ENCODE measurements at places on chromosomes 11 and 22.

- no peak for DNase-seq
Measured at GRCh38 chr22:27445881-27446280, 355.7 kb downstream of the MN1 start.

- DNase-seq = no peak
Measured at GRCh38 chr22:48407256-48407955, 1420.3 kb downstream of the BRD1 start.

DNA sequence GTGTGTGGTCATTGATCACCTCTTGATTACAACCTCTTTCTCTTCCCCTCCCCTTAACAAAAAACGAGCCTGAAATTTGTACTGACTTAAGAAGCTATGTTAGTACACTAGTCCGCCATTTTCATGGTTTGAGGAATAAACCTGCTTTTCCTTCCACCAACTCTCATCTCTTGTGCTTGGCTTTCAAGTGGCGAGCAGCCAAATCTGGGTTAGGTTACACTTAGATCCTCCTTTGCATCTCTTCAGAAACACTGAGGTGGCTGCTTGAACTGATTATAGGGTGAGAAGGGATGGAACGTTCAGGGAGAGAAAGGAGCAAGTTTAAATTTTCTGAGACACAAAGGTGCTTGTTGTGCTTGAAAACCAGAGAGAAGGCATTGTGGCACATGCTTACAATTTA, 2171.4 kb downstream of the LRRC4C start:
- DNase-seq = no peak

DNA sequence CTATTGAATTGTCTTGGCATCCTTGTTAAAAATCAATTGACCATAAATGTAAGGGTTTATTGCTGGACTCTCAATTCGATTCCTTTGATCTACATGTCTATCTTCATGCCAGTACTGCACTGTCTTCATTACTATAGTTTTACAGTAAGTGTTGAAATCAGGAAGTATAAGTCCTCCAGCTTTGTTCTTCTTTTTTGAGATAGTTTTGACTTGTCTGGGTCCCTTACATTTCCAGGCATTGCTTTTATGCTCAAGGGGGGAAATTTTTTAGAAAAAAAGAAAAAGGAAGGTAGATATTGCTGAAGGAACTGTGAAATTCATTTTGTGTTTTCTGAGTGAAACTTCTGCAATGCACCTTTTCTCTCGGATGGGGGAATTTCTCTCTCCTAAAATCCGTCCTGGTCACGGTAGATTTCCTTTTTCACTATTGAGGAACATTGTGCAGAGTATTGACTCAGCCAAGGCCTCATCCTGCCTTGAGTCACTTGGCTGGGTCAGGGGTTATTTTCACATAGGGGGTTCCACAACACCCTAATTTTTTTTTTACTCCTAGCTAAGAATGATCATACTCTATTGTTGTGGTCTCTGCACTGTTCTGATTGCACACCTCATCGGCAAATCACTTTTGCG, 2.8 kb upstream of the ACER3 start:
- no peak for DNase-seq

All from fibroblast of the aortic adventitia (primary cell).